Dorsolateral prefrontal cortex (tissue), 122 donors: ENCODE measurements at places on chromosomes 16 and 17.

GRCh38 chr16:57725151-57725550, 10.4 kb upstream of the KATNB1 start:
- no peak for DNase-seq

- no peak for DNase-seq
These were observed 256.4 kb downstream of the CDH13 start for GRCh38 chr16:82882982-82883835.

- no peak for DNase-seq
These were observed 10.2 kb upstream of the NATD1 start for GRCh38 chr17:21263376-21263775.

GRCh38 chr16:72635104-72635503, 412.8 kb downstream of the ZFHX3 start:
- DNase-seq = no peak

DNA sequence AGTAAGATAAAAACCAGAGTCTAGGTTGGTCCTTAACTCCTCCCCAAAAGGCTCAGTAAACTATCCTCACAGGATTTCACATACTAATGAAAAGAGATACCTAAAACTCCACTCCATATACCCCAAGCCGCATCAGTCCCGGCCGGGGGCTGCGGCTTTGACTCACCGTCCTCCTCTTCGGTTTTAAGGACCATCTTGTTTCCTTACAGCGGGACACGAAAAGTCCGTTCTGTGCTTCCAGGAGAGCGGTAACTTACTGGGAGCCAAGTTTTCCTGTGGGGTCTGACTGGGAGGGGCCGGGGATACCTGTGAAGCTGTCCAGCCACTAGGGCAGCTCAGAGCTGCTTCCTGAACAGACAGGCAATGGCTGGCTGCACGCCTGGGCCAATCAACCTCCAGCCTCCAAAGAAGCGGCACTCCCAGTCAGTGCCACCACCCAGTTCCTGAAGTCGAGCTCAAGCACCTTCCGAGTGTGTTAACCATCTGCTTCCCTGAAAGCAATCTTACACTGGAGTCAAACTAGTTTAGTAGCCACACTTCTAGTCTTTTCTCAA, 45.5 kb downstream of the CYTH1 start:
- DNase-seq = no peak

- no peak for DNase-seq
These were observed 3.7 kb upstream of the PER1 start for GRCh38 chr17:8155996-8156245.

DNA sequence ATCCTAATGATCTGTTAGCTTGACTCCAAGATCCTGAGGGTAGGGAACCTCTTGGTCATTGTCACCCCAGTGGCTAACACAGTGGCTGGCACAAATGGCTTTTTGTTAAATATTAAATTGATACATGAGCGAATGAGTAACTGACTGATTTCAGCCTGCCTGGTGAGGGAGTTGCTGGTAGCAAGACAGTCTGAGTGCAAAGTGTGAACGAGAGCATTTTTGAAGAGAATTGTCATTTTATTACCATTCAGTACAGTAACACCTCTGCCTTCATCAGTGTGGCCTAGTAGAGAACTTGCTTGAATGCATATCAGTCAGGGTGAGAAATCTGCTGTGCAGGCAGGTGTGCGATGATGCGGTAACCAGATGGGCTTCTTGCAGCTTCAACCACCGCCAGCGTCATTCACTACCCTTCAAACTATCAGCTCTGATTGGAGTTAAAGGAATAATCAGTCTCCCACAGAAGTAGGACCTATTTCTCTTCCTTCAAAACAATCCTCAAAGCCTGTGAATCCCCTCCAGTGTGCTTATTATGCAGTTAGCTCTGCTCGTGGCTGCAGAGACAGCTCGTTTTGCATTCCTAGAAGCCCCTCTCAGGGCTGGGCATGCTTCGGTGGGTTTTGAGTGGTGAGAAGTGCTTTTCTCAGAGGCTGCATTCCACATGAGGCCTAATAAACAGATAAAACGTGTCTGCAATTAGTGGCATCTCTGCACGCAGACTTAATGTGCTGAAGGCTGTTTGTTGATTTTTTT, 29.0 kb downstream of the HEXIM2 start:
- DNase-seq = no peak

- DNase-seq = no peak
These were observed 4.1 kb downstream of the CSF3 start for GRCh38 chr17:40019140-40019991.

- no peak for DNase-seq
These were observed 844 bp downstream of the TAOK2 start for GRCh38 chr16:29974291-29975133.

- no peak for DNase-seq
These were observed 24.9 kb upstream of the LRRC37A start for GRCh38 chr17:46270032-46270431.

DNA sequence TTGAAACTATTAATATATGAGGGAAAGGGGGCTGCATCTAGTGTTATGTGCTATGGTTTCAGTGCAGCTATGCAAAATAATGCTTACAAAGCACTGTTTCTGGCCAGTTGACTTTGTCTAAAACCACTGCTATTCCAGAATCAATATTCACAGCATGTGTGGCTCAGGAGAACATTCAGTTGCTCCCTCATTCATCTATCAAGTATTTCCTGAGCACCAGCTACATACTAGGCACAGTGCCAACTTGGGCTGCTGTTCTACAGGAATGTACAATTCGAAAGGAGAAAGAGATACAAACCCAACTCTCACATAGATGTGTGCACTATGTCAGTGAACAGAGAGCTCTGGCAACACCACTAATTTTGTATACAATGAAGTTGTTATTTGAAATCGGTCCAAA, 183.0 kb downstream of the PHKB start:
- DNase-seq = no peak

DNA sequence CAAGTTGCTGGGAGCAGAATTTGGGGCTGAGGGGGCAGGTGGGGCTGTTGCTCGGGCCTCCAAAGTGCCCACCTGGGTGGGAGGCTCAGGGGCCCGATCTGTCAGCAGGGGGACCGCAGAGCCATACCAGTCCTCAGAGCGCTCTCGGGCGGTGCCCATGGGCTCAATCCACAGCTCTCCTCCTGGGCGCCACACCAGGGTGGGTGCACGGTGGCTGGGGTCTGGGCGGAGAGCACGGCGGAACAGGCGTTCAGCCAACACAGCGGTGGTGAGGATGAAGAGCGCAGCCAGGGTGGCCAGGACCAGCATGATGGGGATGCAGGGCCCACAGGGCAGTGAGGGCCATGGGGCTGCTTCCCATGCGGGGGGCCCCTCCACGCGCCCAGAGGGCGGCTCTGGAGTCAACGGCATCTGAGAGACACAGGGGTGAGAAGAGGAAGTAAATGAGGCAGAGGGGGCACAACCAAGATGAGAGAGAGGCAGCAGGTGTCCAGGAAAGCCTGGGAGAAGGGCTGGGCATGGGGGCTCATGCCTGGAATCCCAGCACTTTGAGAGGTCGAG, 1.2 kb downstream of the C16orf54 start:
- no peak for DNase-seq

DNA sequence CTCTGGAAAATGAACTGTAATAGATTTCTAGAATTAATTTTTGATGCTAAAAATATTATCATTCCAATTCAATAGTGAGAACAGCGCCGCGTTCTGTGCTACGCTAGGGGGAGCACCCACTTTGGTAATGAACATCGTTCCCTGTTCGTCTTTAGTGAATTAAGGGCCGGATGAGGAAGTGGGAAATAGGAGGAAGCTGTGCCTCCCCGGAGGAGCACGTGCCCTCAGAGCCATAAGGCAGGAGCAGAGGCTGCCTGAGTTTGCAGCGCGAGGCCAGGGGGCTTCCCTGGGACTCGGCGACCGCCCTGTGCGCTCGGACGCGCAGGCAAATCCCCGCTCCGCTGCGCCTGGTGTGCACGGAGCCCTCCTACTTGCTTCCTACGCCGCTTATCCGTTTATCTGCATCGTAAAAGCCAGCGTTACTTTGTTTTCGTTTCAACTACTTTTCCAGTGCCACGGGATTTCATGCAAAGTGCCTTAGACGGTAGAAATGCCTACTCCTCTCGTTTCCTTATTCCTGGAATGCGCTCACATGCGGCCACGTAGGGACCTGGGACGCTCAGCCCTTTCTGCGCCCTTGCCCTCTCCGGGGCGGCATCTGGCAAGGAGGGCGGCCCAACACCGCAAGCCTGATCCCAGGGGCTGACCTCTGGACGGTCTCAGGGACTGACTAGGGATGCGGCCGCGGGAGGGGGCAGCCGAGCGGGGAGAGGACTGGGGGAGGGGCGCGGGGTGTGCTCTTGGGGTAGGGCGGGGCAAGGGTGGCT, 76.4 kb downstream of the KCNJ12 start:
- DNase-seq = peak; percentile 82

- DNase-seq = no peak
These were observed 61.2 kb downstream of the SPACA3 start for GRCh38 chr17:33052856-33053255.

- DNase-seq = no peak
These were observed 49.0 kb upstream of the ENDOV start for GRCh38 chr17:80365983-80366382.

GRCh38 chr16:10180042-10180770, 2.0 kb downstream of the GRIN2A start:
- DNase-seq = no peak

DNA sequence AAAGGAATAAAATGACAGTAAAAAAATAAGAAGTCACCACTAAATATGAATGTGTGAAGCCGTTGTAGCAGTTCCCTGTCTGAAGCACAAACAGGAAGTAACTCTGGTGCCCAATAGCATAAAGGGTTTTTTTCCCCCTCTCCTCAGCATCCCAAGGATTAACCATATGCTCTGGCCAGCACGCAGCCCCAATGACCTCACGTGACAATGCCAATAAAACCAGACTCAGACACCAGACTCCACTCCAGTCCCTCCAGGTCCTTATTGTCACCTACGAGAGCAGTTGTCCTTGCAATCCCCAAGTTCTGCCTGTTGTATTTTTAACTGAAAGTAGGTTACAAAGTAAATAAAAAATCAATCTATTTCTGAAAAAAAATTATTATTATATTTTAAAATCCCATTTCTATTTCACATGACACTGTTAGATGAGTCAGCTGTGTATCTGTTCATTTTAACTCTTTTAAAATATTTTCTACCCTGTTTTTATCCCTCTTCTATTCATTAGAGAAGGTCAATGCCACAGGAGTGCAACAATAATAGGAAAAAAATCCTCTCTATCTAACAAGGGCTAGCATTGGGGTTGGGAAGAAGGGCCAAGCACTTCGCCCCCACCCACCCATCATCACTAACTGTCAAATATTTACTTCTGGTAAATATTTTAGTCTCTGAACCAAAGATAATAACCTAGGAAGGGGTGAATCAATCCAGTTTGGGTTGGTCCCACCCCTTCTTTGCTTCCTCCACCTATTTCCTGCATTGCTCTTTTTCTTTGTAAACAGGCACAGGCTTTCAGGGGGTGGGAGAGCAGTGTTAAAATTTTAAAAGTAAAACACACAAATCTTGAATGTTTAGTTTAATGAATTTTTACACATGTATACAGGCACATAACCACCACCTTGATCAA, 6.6 kb downstream of the PRAC1 start:
- no peak for DNase-seq

DNA sequence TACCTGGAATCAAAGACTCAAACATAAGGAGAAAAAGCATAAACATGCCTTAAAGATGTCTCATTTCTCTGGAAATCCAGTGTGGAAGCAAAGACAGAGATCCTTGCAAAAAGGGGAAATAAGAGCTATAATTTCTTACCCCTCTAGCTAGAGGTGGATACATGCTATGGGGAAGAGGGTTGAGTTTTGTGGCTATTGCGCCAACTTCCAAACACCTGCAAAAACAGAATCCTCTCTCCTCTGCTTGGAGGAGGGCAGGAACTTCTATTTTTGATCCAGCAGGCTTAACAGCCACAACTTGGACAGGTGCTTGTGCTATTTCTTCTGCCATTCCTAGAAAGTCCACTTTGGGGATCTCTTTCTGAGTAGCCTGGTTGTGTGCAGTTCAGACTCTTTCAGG, 21.5 kb upstream of the NUDT7 start:
- DNase-seq = no peak

- DNase-seq = no peak
These were observed 9.1 kb upstream of the KATNB1 start for GRCh38 chr16:57726433-57726947.

- DNase-seq = no peak
These were observed 41.6 kb downstream of the PRKCB start for GRCh38 chr16:23877107-23878070.

GRCh38 chr17:33040461-33040860, 48.8 kb downstream of the SPACA3 start:
- no peak for DNase-seq

GRCh38 chr16:68752602-68753001, 15.5 kb downstream of the CDH1 start:
- DNase-seq = no peak

- DNase-seq = no peak
These were observed 10.3 kb downstream of the C17orf113 start for GRCh38 chr17:42039794-42040763.
